ENCODE measurements at places on chromosomes 5 and 9.

GRCh38 chr5:20536813-20537212 lies 548.8 kb upstream of the CDH18 start:
- DNase-seq = no peak

- no peak for DNase-seq
These were observed 104.4 kb upstream of the SREK1 start for GRCh38 chr5:66039701-66040100.

DNA sequence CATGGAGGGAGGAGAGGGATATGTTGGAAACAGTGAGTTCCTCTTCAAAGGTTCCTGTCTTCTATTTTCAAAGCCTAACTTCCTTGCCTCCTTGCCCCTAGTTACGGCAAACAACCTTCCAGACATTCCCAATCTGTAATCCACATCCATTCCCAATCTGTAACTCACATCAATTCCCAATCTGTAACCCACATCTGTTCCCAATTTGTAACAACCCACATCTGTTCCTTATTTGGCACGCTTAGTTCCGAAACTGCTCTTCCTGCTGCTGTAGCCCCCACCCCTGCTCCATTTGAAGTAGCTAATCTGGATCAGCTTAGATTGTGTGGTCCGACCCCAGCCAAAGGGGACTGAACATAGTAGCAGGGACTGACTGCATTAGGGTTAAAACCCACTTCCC lies 23.9 kb upstream of the IDNK start:
- DNase-seq = peak; percentile 66

DNA sequence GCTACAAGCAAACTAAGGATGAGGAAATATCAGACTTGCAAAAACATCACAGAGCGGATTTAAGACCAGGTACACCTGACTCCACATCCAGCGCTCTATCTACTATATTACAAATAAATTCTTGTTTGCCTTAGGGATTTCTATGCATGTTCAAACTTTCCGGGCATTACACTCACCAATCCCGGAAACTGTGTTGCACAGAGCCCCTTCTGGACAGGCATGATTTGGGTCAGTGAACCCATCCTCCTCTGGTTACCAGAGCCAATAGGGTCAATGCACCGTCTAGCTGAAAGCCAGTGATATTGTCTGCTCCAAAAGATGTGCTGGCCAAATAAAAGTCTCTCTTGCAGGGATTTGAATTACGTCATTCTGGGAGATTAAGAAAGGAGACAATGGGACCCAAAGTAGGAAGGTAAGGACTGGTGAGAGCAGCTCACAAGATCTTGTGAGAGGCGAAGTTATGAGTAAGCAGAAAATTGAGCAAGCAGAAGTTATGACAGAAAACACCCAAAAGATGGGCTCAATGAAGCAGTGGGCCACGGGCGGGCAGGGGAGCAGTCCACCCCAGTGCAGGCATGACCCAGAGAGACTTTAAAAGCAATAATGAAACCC lies 155.8 kb upstream of the RAI14 start:
- no peak for DNase-seq

DNA sequence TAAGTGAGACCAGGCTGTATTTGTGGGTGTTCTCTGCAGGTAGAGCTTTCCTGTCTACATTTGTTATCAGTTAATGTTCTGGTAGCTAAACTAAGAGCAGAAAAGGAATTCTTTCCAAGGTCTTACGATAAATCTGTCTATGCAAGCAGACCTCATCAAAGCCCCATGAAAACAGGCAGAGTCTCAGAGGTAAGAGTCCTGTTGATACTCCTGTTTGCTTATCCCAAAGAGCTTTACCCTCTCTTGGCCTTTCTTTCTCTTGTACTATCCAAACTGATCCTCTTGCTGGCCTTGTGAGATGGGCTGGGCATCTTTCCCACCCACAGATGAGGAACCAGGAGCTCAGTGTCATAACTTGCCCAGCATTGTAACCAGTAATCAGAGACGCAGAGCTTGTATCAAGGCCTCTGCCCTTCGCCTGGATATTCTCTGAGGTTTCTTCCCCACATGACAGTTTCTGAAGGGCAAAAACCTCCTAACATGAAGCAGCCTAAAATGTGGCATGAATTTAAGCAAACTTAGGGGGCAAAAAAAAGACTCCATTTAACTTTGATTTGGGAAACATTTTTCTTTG lies 33.5 kb downstream of the PRKACG start:
- no peak for DNase-seq

GRCh38 chr9:93958819-93959682 lies 3.9 kb upstream of the BARX1 start:
- peak; percentile 59 for DNase-seq

- no peak for DNase-seq
These were observed 3.8 kb upstream of the ITGA2 start for GRCh38 chr5:52985306-52985705.

- no peak for DNase-seq
These were observed 174.7 kb downstream of the NFIB start for GRCh38 chr9:14139287-14139686.

- no peak for DNase-seq
These were observed 77.2 kb upstream of the IRX4 start for GRCh38 chr5:1959725-1960581.

- peak; percentile 69 for DNase-seq
These were observed 85.9 kb upstream of the SIMC1 start for GRCh38 chr5:176152191-176152929.

- DNase-seq = no peak
These were observed 65.3 kb downstream of the SLCO6A1 start for GRCh38 chr5:102433473-102433872.

DNA sequence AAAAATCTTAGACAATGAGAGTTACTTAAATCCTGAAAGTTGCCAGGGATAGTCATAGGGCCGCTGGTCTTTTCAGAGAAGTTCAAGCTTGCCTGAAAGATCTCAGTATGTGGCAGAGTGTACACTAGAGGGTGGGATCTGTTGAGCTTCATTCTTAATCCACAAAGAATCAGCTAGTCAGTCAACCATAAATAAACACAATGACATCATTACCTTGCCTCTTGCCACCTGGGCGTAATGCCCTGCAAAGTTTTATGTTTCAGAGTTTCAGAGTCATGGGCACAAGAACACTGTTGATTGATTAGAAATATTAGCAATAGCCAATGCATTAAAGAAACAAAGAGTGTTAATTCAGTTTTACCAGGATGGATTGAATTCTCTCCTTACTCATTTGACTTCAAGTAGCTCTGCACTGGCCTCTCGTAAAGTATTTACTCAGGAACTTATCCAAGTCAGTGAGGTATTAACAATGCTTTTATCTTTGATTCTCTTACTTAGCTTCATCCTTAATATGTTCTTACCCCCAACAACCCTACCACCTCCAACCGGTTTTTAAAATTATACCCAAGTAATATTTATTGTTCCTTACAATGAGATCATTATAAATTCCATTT lies 14.3 kb upstream of the ANXA1 start:
- no peak for DNase-seq

DNA sequence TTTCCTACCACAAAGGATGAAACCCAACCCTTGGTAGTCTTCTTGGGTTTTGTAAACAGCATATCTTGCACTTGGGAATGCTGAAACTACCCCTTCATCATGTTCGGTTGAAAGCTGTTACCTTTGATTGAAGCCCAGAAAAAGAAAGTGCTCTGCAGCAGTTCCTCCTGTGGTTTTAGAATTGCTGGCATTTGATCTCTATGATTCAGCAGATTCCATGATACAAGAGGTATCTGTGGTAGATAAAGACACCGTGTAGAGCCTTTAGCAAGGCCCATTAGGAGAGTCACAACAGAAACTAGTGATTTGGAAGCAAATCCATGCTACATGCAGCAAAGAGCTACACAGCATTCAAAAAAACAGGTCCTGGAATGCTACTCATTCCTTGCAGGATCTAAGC lies 557.0 kb downstream of the TLE1 start:
- no peak for DNase-seq

GRCh38 chr9:92564504-92564903 lies 28.7 kb upstream of the ECM2 start:
- no peak for DNase-seq

DNA sequence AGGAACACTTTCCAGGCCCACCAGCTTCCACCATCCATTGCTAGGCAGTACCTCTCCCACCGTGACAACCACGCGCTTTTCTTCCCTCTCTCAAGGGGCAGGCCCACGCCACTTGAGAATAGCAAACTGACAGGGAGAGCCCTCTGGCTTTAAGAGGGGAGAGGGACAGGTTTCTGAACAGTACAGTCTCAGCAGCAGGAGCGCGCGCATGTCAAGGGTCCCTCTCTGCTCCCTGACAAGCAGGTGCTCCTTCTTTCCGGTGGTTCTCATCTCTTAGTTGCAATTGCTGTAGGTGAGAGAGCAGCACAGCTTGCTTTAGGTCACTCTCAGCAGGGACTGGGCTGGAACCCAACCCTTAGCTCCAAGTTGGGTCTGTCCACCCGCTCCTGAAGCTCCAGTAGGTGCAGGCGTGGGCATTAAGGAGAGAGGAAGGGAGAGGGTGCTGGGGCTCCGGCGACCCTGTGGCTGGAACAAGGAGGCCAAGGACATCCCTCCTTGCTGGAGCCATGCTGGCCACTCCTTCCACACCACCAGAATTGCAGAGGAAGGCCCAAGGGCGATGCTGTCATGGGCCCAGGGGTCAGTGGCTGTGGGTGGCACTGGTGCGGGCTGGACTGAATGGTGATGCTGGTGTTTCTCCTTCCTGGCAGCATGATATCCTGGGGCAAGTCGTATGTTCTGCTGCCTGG lies 9.0 kb upstream of the PHF2 start:
- DNase-seq = no peak

DNA sequence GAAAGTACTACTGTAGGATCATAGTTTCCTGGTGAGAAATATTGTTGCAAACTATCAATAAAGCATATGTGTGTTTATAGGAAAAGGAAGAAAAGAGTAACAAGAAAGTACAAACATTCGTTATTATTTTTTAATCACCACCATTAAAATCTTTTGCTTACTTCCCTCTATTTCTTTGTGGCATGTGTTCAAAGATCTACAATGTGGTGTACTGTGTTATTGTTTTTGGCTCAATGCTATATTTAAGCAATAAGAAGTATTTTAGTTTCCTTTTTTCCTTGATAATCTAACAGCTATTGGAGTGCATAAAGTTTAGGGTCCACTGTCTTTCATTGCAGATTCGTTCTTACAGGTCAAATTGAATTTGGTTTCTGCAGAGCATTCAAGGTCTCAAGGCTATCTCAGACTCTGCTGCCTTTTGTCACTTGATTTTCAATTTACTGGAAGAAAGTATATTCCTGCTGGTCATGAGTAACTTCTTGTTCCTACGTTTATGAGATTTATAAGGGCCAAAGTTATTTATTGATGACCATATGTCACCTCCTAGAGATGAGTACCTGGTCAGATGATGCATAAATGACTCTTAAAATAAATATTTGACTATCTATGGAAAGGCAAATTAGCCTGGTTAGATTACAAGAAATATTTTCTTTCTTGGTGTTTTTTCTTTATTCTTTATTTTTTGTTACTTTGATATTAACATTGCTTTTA lies 323.0 kb downstream of the TMEM167A start:
- DNase-seq = no peak

GRCh38 chr9:129756191-129756590 lies 3.3 kb upstream of the PTGES start:
- DNase-seq = no peak

DNA sequence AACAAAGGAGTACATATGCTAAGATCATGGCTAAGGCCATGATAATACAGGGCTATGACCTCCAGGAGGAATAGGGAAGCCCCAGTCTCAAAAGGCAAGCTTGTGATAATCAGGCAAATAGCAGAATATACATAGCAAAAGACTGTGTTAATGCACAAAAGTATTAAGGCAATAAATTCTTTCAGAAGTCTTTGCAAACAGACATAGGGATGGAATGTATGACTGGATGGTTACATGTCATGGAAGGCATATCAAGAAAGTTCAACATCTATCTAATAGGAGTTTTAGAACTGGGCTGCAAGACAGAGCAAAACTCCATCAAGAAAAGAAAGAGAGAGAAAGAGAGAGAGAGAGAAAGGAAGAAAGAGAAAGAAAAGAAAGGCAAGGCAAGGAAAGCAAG lies 264.5 kb upstream of the CDH6 start:
- no peak for DNase-seq

GRCh38 chr5:10788358-10788757 lies 27.3 kb upstream of the DAP start:
- DNase-seq = no peak

- DNase-seq = peak; percentile 91
These were observed 23.4 kb downstream of the LCP2 start for GRCh38 chr5:170273968-170274710.

DNA sequence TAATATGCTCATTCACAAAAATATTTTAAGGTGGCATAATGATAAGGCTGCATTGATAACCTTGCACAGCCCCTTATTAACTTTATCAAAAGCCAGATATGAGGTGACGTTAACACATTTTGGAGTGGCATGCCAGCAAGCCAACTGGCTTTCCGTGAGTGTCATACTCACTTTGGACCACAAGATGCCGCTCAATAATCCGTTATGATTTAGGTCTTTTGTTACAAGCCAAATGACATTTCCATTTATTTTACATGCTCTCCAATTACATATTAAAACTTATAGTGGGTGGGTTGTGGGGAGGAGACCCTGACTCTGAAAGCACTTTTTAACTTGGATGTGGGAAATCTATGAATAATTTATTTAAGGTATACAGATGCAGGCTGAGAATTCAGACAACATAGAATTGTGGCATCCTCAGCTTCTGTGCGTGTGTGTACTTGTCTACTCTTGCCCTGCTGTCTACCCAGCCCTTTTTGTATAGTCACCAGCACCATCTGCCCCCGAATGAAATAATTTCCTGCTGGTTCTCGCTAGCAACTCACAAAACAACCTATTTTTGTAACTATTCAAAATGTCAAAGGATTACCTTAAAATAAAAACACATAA lies 305.1 kb downstream of the PSAT1 start:
- peak; percentile 52 for DNase-seq

DNA sequence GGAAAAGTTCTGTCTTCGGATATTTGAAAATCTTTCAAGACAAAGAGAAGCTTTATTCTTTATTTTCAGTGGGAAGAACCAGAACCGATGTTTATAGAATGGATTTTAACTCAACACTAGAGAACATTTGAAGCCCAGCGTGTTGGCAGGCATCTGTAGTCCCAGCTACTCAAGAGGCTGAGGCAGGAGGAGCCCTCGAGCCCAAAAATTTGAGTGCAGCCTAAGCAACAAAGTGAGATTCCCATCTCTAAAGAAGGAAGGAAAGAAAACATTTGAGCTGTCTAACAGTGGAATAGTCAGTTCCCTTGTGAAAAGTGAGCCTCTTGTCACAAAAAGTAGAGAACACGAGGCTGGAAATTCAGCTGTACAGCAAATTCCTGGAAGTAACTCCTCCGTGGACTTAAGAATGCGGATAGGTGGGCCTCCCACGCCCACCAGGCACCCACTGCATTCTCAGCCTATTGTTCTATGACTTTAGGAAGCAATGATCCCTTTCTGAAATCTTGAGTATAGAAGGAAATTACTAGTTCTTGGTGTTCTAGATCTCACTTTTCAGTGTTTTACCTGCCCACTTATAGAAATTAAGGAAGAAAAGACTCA lies 2.3 kb upstream of the PTPDC1 start:
- peak; percentile 23 for DNase-seq

GRCh38 chr5:133953568-133954145 lies 14.8 kb downstream of the C5orf15 start:
- DNase-seq = no peak

DNA sequence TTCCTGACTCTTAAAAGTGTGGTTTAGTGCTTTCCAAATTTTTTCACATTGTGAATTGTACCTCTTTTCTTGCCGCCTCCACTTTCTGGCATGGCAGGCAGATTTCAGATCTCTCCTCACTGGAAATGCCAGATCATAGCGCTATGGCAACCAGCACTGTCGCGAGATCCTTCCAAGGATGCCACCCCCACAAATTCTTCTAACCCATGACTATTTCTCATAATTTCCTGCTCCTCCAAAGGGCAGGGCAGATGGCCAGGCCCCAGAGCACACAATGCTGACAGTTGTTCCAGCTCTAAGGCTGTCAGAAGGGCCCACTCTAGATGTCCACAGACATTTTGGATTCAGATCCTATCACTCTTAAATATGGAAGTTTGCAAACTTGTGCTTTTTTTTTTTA lies 446.2 kb upstream of the RIOK2 start:
- peak; percentile 18 for DNase-seq
